Caki2 (cell line): ENCODE measurements at places on chromosomes 16 and 17. TPM values are rescaled to one million over a fixed set of nuclear protein-coding genes. Genes with fewer than 3 reads are reported as not detected.

- no peak for DNase-seq
Measured at GRCh38 chr17:42071810-42072209, 21.4 kb upstream of the C17orf113 start.

DNA sequence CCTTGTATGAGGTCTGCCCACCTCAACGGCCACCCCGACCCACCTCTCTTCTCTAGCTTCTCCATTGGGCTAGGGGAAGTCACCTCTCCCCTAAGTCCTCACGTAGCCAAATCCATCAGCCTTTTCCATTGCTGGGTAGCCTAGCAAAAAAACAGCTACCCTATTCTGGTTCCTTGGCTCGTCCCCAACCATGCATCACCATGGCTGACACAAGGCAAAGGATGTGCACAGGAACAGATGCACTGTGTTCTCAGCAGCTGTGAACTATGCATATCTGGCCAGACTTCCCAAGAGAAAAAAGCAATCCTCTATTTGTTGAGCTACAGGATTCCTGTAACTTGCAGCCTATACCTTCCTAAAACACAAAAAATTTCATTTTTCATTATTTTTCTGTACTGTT lies 22.0 kb upstream of the FLCN start:
- DNase-seq = no peak

DNA sequence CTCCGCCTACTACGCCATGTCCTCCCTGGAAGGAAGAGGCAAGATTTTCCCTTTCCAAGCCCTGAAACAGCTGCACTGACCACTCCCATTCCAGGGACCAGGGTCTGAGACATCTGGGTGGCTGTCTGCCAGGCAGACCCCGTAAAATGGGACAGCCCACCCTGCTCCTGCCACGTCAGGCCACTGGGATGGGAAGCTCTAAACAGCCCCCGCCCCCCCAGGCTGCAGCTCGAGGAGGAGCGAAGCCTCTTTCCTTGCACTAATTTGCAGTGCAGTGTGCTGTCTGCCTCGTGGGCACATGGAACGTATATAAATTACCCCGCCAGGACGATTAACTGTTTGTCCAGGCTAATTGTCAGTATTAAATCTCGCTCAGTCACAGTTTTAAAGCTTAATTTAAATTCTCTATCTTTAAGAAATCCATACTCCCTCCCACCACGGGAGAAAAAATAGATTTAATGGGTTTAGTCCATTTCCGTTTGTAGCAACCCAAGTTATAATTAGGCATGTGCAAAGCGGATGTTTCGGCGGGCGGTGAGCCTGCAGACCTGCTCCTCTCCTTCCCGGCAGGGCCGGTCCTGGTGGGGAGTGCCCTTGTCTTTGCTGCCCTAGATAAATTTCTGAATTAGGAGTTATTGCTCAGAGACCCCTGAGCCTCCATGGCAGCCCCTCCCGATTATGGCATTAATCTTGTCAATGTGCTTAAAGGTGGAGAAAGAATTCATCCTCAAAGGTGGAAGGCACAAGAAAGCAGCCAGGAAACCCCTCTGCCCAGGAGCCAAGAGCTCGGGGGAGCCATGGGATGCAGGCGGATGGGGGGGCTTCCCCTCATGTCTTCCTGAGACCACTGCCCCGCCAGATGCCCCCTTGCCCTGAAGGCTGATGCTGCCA lies 268.0 kb upstream of the TNRC6C start:
- no peak for DNase-seq

DNA sequence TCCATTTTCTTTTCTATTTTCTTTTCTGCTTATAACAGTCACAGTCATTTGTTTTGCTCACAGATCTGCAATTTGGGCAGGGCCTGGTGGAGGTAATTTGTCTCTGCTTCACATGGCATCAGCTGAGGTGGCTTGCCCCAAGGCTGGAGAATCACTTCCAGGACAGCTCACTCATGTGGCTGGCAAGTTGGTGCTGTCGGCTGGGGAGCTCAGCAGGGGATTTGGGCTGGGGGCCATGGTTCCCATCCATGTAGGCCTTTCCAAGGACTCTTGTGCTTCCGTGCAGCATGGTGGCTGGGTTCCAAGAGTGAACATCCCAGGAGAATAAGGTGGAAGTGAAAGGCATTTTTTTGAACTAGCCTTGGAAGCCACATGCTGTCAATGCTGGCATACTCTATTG lies 85.7 kb downstream of the MGAT5B start:
- no peak for DNase-seq

GRCh38 chr17:18004884-18005305 lies 32.2 kb downstream of the DRC3 start:
- DNase-seq = no peak

- no peak for DNase-seq
Measured at GRCh38 chr17:45889579-45889978, 4.8 kb upstream of the MAPT start.

CNOT1 gene
- total RNA-seq = 60.7 and 114 TPM in 2 replicates

CIBAR2 gene
- total RNA-seq = not detected in 2 replicates

DNA sequence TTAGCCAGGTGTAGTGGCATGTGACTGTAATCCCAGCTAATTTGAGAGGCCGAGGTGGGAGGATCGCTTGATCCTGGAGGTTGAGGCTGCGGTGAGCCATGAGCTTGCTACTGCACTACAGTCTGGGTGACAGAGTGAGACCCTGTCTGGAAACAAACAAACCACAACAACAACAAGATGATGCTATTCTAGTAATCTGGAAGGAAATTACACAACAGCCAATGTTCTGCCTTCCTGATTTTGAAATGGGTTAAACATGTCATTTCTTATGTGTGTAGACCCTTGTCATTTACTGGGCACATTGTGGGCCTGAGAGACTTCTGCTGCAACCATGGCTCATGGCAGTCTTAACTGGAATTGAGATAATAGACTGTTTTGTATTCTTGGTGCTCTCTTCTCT lies 5.9 kb downstream of the COQ7 start:
- no peak for DNase-seq

DNA sequence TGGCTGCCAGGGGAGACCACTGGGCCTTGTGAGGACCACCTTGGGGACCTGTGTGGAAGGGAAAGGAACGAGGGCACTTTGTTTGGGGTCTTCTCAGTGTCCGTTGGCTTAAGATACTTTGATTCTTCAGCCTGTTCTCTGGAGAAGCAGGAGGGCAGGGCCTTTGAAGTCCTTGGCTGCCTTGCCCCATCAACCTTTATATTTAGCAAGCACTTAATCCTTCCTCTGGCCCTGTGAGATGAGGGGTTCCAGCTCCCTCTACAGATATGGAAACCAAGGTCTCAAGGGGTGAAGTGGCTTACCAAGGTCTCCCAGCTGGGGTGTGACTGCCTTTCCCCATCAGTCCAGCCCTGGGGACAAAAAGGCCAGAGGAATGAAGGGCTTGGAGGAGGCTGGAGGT lies 28.5 kb downstream of the TTYH2 start:
- DNase-seq = no peak

DNA sequence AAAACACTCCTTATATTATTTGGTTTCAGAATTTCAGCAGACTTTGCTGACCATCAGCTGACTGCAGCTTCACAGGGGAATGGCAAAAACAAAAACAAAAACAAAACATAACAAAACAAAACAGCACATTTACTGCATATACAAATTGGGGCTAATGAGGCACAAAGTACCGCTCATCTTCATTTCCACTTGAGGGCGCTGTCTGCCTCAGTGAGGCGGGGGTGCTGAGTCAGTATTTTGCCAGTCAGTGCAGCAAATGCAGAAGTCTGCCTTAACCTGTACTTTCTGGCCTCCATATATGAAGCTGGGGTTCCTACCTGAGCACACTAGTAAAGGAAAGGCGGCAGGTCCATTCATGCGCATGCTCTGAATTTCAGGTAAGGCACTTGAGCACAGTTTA lies 13.5 kb upstream of the DYNLRB2 start:
- peak; percentile 12 for DNase-seq

DNA sequence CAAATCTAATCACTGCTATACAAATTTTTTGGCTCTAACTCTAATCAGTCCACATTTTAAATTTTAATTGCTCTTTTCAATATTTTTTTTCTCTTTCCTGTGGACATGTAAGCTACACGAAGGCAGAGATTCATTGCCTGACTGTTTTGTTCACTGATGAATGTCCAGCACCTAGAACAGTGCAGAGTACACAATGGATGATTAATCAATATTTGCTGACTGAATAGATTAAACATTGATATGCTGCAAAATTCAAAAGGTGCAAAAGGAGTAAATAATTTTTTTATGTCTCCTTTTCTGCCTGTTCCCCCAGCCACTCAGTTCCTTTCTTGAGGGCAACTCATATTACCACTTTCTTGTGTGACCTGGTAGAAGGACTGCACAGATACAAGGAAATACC lies 32.8 kb downstream of the SCNN1B start:
- no peak for DNase-seq

DNA sequence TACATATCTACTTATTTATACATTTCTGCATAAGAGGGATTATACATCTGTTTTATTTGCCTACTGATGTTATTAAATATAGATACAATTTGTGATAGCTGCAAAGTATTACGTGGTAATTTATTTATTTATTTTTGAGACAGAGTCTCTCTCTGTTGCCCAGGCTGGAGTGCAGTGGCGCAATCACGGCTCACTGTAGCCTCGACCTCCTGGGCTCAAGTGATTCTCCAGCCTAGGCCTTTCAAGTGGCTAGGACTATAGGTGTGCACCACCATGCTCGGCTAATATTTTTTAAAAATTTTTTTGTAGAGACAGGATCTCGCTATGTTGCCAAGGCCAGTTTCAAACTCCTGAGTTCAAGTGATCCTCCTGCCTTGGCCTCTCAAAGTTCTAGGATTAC lies 35.5 kb downstream of the NFAT5 start:
- no peak for DNase-seq

DNA sequence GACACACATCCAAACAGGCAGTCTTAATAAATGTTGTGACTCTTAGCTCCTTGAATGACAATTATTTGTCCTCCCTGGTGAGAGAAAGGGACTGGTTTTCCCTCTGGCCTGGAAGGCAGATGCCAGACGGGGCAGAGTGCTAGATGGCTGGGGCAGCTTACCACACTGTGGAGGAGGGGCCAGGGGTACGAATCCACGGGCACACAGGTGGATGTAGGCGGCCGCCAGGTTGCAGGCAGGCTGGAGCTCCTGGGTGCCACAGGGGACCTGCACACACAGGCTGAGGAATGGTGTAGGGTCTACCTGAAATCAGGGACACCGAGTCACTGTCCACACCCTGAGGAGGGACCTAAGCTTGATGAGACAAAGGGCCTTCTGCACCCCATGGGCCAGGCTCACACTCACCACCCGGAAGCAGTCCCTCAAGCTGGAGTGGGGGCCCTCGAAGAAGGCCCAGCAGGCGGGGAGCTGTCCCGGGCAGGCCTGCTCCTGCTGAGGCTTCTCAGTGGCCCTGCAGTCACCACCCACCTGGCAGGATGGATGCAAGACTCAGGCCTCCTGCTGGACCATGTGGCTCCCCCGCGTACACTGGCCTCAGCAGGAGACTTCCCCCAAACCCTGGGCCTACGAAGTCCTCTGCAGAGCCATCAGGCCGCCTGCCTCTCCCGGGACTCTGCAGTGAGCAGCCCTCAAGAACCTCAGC lies 38.4 kb downstream of the RMI2 start:
- DNase-seq = no peak

GRCh38 chr16:66007717-66008116 lies 358.8 kb upstream of the CDH5 start:
- no peak for DNase-seq

- DNase-seq = no peak
Measured at GRCh38 chr17:79859676-79860615, 20.7 kb upstream of the CBX4 start.

- DNase-seq = no peak
Measured at GRCh38 chr16:2949705-2950352, 14.2 kb upstream of the KREMEN2 start.

- DNase-seq = peak; percentile 95
Measured at GRCh38 chr16:6122401-6122800, 1024.8 kb upstream of the EEF2KMT start.

- no peak for DNase-seq
Measured at GRCh38 chr17:78473951-78474613, 95.6 kb downstream of the PGS1 start.

NPIPA3 gene
- total RNA-seq = 0.74 TPM in 1 of 2 replicates, not detected in the other

ORC6 gene
- total RNA-seq = 13.8 and 19.6 TPM in 2 replicates

- DNase-seq = peak; percentile 18
Measured at GRCh38 chr16:82263521-82264143, 93.6 kb upstream of the MPHOSPH6 start.

GRCh38 chr17:6780001-6780400 lies 4.0 kb downstream of the FBXO39 start:
- DNase-seq = no peak

DNA sequence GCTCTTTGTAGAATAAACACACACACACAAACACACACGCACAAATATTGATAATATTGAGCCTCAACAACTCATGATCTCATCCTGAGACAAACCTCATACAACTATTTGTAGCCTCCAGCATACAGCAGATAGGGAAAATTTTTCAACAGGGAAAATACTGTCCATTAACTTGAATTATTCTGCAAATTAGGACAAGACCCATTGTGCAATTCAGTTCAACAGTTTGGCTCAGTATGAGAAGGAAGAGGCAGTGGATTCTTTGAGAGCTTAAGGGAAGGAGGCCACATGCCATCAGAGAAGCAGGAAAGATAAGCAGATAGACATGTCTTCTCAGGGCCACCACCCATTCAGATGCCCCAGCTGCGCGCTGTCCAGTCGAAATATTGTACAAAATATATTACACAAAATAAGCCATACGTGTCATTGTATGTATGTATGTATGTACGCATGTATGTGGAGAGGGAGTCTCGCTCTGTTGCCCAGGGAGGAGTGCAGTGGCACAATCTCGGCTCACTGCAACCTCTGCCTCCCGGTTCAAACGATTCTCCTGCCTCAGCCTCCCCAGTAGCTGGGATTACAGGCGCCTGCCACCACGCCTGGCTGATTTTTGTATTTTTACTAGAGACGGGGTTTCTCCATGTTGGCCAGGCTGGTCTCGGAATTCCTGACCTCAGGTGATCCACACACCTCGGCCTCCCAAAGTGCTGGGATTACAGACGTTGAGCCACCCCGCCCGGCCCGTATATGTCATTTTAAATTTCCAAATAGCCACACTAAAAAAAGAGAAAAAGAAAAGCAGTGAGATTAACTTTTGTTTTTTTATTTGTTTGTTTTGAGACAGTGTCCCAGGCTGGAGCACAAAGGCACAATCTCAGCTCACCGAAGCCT lies 1.8 kb downstream of the ZC3H7A start:
- no peak for DNase-seq

KRTAP4-6 gene
- total RNA-seq = not detected in 2 replicates

GRCh38 chr16:8063159-8063558 lies 527.2 kb downstream of the TMEM114 start:
- DNase-seq = no peak

- no peak for DNase-seq
Measured at GRCh38 chr16:4105848-4106247, 10.4 kb downstream of the ADCY9 start.

ODAD4 gene
- 0.78 and 2.6 TPM in 2 replicates for total RNA-seq

- DNase-seq = no peak
Measured at GRCh38 chr16:2196162-2196980, at the start of gene CASKIN1. Gene CASKIN1, minus strand, starts transcription at chr16:2196605. Its CDS starts 173 bp downstream, at chr16:2196432.
